RPMI7951 (cell line): ENCODE measurements at places on chromosomes 4 and X. TPM values are rescaled to one million over a fixed set of nuclear protein-coding genes. Genes with fewer than 3 reads are reported as not detected.

Gene COL25A1
- total RNA-seq = not detected in 2 replicates

Gene DUSP9
- total RNA-seq = 0.20 TPM in 1 of 2 replicates, not detected in the other

Gene CXCL5
- 2.7 and 3.2 TPM in 2 replicates for total RNA-seq

Gene IGSF1
- 0.39 and 0.84 TPM in 2 replicates for total RNA-seq

Gene DIPK2B
- not detected in 2 replicates for total RNA-seq

Gene CYLC1
- not detected in 2 replicates for total RNA-seq

Gene IDH3G
- 67.7 and 69.4 TPM in 2 replicates for total RNA-seq

Gene CCNA2
- total RNA-seq = 187 and 194 TPM in 2 replicates

Gene ERAS
- not detected in 2 replicates for total RNA-seq

Gene CT55
- 0.39 TPM in 1 of 2 replicates, not detected in the other for total RNA-seq

Gene SFRP2
- 10.5 and 14.9 TPM in 2 replicates for total RNA-seq

Gene RPS6KA3
- 34.4 and 47.7 TPM in 2 replicates for total RNA-seq

Gene GALNTL6
- not detected in 2 replicates for total RNA-seq

Gene G3BP2
- total RNA-seq = 89.0 and 96.1 TPM in 2 replicates

Gene SMARCA1
- total RNA-seq = 31.3 and 39.3 TPM in 2 replicates

Gene CA5B
- total RNA-seq = 29.6 and 35.7 TPM in 2 replicates

Gene SATL1
- not detected in 2 replicates for total RNA-seq

Gene LRIT3
- total RNA-seq = not detected in 2 replicates

Gene FAM156B
- total RNA-seq = 26.6 and 28.0 TPM in 2 replicates

Gene PNMA6F
- not detected in 2 replicates for total RNA-seq

Gene ALB
- total RNA-seq = not detected in 2 replicates

Gene PARM1
- total RNA-seq = under 0.01 and 0.10 TPM in 2 replicates

Gene RAB41
- not detected in 2 replicates for total RNA-seq

Gene TLL1
- total RNA-seq = 0.20 TPM in 1 of 2 replicates, not detected in the other

Gene VEGFD
- 0.12 and 0.39 TPM in 2 replicates for total RNA-seq

Gene ADGRL3
- total RNA-seq = not detected in 2 replicates

Gene HAUS7
- total RNA-seq = 21.3 and 29.6 TPM in 2 replicates

Gene PASD1
- total RNA-seq = not detected in 2 replicates

Gene NLGN3
- under 0.01 and 0.10 TPM in 2 replicates for total RNA-seq

Gene SCML1
- total RNA-seq = 19.9 and 30.0 TPM in 2 replicates

Gene PPEF2
- not detected in 2 replicates for total RNA-seq

Gene RASSF6
- total RNA-seq = under 0.01 and 0.12 TPM in 2 replicates

Gene LYAR
- 29.3 and 31.5 TPM in 2 replicates for total RNA-seq

Gene ANK2
- total RNA-seq = 7.0 and 10.5 TPM in 2 replicates

Gene CSAG3
- 2.2 and 8.7 TPM in 2 replicates for total RNA-seq

Gene CHRNA9
- total RNA-seq = 0.48 and 0.59 TPM in 2 replicates

Gene GRK4
- 3.1 and 3.6 TPM in 2 replicates for total RNA-seq

Gene CACNA1F
- not detected in 2 replicates for total RNA-seq

Gene CRLF2
- not detected in 2 replicates for total RNA-seq

Gene CLIC2
- total RNA-seq = 11.5 and 14.6 TPM in 2 replicates

Gene ARR3
- not detected in 2 replicates for total RNA-seq
